ENCODE measurements at places on chromosomes 5 and 9. TPM values are rescaled to one million over a fixed set of nuclear protein-coding genes. Genes with fewer than 3 reads are reported as not detected.
A peak's percentile ranks its signal among the peaks of the same experiment; 100 is the strongest.

ARHGEF39 gene
- 21.1 TPM for total RNA-seq

DNA sequence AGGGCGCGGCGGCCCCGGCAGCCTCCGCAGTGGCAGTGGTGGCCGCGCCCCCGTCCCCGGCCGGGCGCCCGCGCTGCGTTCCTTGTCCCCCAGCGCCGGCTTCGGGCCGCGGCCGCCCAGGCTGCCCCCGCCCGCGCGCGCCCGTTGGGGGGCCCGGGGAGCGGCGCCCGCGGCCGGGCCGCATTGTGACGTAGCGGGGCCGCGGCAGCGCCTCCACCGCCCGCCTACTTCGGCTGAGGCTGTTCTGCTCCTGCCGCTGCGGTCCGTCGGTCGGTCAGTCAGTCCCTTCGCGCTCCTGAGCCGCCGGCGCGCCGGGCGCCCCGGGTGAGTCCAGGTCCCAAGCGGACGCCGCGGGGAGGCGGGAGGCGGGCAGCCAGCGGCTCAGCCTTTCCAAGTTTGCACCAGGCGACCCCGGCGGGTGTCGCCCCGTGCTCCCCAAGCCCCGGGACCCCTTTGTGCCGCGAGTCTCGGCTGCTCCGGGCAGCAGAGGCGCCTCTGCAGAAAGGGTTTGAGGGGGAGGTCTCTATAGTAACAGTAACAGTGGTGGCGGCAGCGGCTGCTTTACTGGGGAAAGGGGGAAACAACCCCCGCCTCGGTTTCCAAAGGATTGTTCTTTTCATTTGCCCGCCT lies at the start of gene SNCAIP:
Gene SNCAIP, plus strand, starts transcription at position 277 of the 630 bp plus-strand sequence. CDS start 78,898 bp downstream, outside the sequence.
- DNase-seq: no peak
- H3K27ac ChIP-seq: no peak within 1 kb of the TSS
- H3K36me3 ChIP-seq: no peaks in the 10 kb centered on the region
- peaks cover 5% of the 10 kb centered on the region for H3K4me1 ChIP-seq

DNA sequence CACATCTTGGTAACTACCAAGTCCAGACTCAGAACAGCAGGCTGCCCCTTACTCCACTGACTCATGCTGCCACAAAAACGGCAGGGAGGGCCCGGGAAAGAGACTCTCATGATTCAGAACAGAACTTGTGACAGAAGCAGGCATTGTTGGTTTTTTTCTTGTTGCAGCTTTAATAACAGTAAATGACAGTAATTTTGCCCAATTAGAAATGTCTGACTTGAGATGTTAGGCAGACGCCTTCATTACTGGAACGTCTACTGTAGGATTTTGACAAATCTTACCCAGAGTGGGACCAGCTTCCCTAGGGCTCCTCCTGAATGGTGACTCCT lies 77.9 kb downstream of the SEMA5A start:
- no peaks in the 10 kb centered on the region for H3K36me3 ChIP-seq
- no peaks in the 10 kb centered on the region for H3K4me1 ChIP-seq
- no peak overlapping the region for H3K27ac ChIP-seq
- no peak for DNase-seq

DNA sequence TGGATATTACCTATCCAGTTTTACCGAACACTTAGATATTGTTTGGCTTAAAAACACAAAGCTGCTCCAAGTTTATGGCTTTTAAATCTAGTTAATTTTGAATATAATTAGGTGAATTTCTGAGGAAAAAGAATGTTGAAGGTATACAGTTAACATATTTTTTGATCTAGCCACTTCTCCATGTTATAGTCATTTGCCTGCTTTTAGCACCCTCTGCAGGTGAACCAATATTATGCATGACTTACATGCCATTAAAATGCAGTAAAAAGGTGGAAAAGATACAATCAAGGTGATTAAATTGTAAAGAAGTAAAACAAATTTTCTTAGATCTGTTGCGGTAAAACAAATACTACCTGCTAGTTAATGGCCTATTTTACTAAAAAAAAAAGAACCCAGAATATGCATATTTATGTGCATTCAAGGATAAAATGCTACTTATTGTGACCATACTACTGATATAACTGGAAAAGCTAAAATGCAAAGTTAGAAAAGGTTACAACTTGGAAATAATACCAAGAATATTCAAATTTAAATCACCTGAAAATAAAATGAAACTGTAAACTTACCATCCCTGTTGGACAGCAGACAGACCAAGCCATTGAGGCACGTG lies 132.1 kb downstream of the AP3B1 start:
- DNase-seq: no peak
- H3K27me3 ChIP-seq: no peaks in the 10 kb centered on the region
- H3K4me3 ChIP-seq: no peak overlapping the region
- peaks cover 26% of the 10 kb centered on the region for H3K36me3 ChIP-seq
- H3K27ac ChIP-seq: no peak overlapping the region

OBP2B gene
- not detected for total RNA-seq

TLX3 gene
- not detected for total RNA-seq

GRCh38 chr5:77776554-77777206 lies 541 bp upstream of the TBCA start:
- peak overlapping the region; percentile 90 for H3K4me3 ChIP-seq
- H3K27ac ChIP-seq: peak overlapping the region; percentile 95
- peaks cover 49% of the 10 kb centered on the region for H3K4me1 ChIP-seq
- no peak for DNase-seq
- H3K36me3 ChIP-seq: peaks cover 11% of the 10 kb centered on the region
- H3K27me3 ChIP-seq: no peaks in the 10 kb centered on the region

DNA sequence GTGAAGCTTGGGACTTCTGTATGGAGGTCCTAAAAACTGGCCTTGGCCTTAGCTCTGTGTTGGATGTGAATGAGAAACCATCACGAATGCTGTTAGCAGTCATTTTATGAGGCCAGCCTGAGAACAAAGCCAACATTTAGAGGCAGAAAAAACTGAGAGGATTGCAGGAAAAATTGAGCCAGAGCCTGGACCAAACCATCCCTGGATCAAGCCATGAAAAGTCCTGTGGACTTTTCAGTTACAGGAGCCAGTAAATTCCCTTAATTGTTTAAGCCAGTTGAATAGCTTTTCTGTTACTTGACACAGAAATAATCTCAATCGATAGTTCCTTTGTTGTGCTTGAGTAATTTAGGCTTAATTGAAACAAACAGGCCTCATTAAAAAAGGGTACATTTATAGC lies 42.6 kb upstream of the SPATA31D4 start:
- DNase-seq: no peak
- no peaks in the 10 kb centered on the region for H3K4me1 ChIP-seq
- H3K4me3 ChIP-seq: no peak overlapping the region
- no peaks in the 10 kb centered on the region for H3K36me3 ChIP-seq
- no peak overlapping the region for H3K27ac ChIP-seq
- H3K27me3 ChIP-seq: no peaks in the 10 kb centered on the region

SLC36A2 gene
- not detected for total RNA-seq

GRCh38 chr9:103397868-103398600 lies 402.9 kb downstream of the CYLC2 start:
- no peaks in the 10 kb centered on the region for H3K4me1 ChIP-seq
- no peaks in the 10 kb centered on the region for H3K27me3 ChIP-seq
- H3K27ac ChIP-seq: no peak overlapping the region
- no peak overlapping the region for H3K4me3 ChIP-seq
- H3K36me3 ChIP-seq: no peaks in the 10 kb centered on the region

ZSWIM6 gene
- 5.9 TPM for total RNA-seq

DNA sequence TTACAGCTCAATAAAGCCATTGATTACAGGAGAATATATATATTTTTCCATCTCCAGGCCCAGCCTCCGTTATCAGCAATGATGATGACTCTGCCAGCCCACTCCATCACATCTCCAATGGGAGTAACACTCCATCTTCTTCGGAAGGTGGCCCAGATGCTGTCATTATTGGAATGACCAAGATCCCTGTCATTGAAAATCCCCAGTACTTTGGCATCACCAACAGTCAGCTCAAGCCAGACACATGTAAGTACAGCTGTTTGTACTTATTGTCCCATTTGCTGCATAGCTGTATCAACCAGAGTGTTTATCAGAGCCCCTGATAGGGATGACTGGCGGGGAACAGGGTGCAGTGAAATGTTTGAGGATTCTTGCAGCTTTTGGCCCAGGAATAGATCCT lies 197.7 kb downstream of the NTRK2 start:
- H3K27me3 ChIP-seq: no peaks in the 10 kb centered on the region
- no peaks in the 10 kb centered on the region for H3K36me3 ChIP-seq
- no peak overlapping the region for H3K4me3 ChIP-seq
- no peak for DNase-seq

Data from activated CD8-positive, alpha-beta memory T cell treated with anti-CD3 and anti-CD28 coated beads, Interleukin-2, amount 10 ng/mL, durations not matched to agents 7 days and 5 days (primary cell).